ENCODE measurements at places on chromosomes 3 and 15.

GRCh38 chr3:15973940-15974339 is 176.2 kb upstream of the ANKRD28 start:
- DNase-seq: no peak

GRCh38 chr15:69299943-69300588 is 1.4 kb downstream of the PAQR5 start:
- no peak for DNase-seq

GRCh38 chr3:164452707-164453106 is 625.6 kb downstream of the SI start:
- DNase-seq: no peak

DNA sequence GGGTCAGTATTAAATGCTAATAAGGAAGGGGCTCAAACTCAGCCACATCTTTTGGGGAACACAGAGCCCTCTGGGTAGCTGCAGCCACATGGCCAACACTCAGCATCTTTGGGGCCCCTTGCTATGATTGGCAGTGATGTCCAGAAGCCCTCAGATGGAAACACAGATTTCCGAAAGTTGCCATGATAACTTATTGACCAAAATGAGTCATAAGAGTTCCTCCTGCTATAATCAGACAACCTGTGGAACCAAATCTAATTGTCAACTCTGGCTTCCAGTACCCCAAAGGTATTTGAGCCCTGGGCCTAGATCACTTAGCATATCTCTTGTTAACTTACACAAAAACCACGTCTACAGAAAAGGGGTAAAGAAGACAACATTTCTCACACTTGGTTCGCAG is 392.2 kb downstream of the KCNH8 start:
- DNase-seq: no peak

GRCh38 chr3:113698956-113699355 is 2.5 kb upstream of the USF3 start:
- peak; percentile 2 for DNase-seq

- DNase-seq: no peak
Measured at GRCh38 chr15:82543160-82543559, 2.9 kb upstream of the RPS17 start.

- DNase-seq: no peak
Measured at GRCh38 chr15:94607176-94607654, 375.9 kb downstream of the MCTP2 start.

DNA sequence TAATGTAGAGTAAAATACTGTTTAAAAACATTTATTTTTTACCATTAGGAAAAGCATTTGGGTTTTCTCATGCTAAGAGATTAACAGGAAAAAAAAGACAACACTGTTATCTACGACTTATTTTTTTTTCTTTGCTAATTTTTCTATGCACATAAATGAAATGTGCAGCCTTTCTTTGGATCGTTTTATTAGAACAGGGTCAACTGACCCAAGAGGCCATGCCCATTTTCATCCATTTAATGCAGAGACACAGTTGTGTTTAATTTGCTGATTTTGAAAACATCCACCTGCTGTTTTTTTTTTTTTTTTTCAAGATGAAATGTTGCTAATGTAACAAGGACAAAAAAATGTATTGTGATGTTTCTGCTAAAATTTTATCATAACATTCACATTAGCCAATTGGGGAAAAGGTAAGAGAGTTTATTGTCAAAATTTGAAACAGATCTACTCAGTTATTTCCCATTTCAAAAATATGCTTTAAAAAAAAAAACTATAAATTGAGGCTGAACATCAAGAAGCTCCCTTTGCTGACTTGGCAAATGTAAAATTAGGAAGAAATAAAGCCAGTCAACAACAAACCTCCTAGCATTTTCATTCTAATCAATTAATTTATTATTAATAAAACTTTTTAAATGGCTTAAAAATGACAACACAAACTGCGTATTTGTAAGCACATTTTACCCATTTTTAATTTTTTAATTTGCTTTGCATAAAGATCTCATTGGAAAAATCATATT is 485.2 kb downstream of the ROBO2 start:
- no peak for DNase-seq

- no peak for DNase-seq
Measured at GRCh38 chr15:61318301-61318700, 89.2 kb upstream of the RORA start.

- DNase-seq: no peak
Measured at GRCh38 chr3:155572085-155572484, 172.8 kb downstream of the PLCH1 start.

DNA sequence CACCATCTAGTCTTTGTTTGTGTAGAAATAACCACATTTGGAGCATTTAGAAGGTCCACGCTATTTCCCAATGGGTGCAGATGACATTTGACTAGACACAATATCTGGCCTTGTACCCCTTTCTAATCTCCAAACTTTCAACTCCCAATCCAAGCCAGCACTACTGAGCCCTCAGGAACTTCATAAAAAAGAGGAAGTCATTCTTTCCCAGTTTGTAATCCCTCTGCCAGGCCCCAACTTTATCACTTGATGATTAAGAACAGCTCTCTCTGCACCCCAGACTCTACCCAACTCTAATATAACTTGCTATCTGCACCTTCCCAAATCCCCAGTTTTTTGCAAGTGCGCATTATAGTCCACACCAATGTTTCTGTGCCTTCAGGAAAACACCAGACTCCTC is 170.2 kb downstream of the KCNMB2 start:
- DNase-seq: no peak

- no peak for DNase-seq
Measured at GRCh38 chr3:148707601-148708380, 10.1 kb downstream of the AGTR1 start.

DNA sequence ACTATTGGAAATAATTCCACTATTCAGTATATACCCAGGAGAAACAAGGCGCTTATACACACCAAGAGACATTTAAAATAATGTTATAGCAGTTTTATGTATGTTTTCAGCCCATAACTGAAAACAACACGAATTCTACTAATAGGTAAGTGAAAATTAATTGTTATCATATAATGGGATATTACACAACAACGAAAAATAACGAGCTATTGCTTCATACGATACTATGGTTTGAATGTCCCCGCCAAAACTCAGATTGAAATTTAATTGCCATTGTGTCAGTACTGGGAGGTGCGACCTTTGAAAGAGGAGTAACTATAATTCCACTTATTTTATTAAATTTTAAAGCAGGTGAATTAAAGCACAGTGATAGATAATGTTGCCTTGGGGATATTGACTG is 4.0 kb upstream of the CSRNP1 start:
- DNase-seq: no peak

DNA sequence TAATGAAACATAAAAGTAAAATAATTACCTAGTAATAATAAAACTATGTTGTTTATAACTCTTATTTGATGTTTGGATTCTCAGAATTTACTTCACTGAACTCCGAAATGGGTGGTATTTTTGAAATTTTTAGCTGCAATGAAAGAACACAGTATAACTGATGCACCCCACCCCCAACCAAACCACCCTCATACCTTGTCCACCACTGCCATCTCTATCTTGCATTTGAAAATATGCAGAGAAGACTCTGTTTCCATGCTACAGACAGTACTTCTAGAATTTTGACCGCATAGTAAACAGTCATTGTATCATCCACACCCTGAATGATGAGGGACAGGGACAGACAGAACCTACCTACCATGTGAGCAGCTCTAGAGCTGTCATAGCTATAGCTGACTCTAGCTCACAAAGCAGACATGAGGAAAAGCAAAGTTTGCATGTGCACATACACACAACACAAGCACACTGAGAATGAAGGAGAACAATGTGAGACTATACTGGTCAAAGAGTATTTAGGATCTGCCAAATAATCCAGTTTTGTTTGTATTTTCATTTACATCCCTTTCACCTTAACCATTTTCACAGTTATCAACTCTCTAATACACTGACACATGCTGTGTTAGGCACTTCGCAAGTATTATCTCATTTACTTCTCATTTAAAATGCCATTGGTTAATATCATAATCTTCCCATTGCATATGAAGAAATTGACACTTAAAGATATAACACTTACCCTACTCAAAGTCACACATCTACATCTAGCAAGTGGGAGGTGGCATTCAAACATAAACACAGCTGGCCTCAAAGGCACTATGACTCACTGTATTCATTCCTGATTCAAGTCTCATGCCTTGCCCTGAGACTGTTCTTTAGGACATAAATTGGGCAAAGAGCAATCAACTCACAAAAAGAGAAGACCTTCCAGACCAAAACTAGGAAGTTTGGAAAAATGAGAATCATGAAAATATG is 1014.7 kb upstream of the CFAP20DC start:
- DNase-seq: no peak

DNA sequence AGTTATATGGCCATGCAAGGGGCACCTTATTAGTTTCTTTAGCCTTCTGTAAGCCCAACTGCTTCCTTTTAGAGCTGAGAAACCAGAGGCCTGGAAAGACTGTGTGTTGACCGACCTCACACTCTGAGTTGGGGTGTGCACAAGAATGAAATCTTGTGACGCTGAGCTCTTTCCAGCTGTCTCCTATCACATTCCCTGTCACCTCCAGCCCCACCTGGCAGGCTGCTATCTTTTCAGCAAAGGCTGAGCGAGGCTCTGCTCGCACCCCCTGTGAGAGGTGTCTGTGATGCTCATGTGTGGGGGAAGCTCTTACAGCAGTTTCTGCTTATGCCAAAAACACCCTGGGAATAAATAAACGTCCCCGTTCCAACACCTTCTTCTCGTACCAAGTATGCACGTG is 27.0 kb upstream of the LPP start:
- no peak for DNase-seq

- DNase-seq: peak; percentile 39
Measured at GRCh38 chr3:185308126-185308754, 54.4 kb upstream of the EHHADH start.

- no peak for DNase-seq
Measured at GRCh38 chr3:117553461-117553860, 843.9 kb downstream of the TUSC7 start.
